ENCODE measurements at places on chromosomes 3 and 15. TPM values are rescaled to one million over a fixed set of nuclear protein-coding genes. Genes with fewer than 3 reads are reported as not detected.

RETNLB gene
- not detected for total RNA-seq

ALDH1A2 gene
- total RNA-seq, result 5.5 TPM

TEX55 gene
- total RNA-seq, result not detected

FAM3D gene
- total RNA-seq, result 1.9 TPM

WNT7A gene
- 0.13 TPM for total RNA-seq

MYL3 gene
- 3.6 TPM for total RNA-seq

FBXW12 gene
- total RNA-seq, result not detected

HTR3E gene
- not detected for total RNA-seq

C3orf70 gene
- total RNA-seq, result 35.5 TPM

ANKRD28 gene
- total RNA-seq, result 41.5 TPM

SOX14 gene
- not detected for total RNA-seq

CYP1A2 gene
- total RNA-seq, result not detected

CAV3 gene
- not detected for total RNA-seq

ADAMTS7 gene
- 9.7 TPM for total RNA-seq

GP9 gene
- not detected for total RNA-seq

LNP1 gene
- 3.9 TPM for total RNA-seq

GRCh38 chr15:48423896-48424475 lies 92.8 kb downstream of the DUT start:
- no peak for ATAC-seq

GRCh38 chr15:93459396-93459795 lies 370.4 kb upstream of the RGMA start:
- no peak for ATAC-seq

GRCh38 chr3:13195374-13195773 lies 122.1 kb upstream of the IQSEC1 start:
- no peak for ATAC-seq

GRCh38 chr3:89452066-89452465 lies 344.6 kb downstream of the EPHA3 start:
- no peak for ATAC-seq

DNA sequence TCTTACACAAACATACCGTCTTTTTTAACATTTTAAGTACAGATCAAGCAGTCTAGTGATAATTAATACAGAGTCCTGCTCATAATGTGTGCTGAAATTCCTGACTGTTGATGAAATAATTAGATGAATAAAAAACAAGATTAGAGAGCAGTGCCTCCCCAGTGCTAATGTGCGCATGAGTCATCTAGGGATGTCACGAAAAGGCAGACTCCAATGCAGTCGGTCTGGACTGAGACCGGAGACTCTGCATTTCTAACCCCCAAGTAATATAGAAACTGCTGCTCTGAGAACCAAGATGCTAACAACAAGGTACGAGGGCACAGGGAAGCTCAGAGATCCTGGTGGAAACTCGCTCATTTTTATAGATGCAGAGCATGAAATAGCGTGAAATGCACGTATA lies 61.4 kb downstream of the COL8A1 start:
- ATAC-seq, result no peak

GRCh38 chr3:114221165-114221880 lies 16.1 kb downstream of the ZNF80 start:
- no peak for ATAC-seq

DNA sequence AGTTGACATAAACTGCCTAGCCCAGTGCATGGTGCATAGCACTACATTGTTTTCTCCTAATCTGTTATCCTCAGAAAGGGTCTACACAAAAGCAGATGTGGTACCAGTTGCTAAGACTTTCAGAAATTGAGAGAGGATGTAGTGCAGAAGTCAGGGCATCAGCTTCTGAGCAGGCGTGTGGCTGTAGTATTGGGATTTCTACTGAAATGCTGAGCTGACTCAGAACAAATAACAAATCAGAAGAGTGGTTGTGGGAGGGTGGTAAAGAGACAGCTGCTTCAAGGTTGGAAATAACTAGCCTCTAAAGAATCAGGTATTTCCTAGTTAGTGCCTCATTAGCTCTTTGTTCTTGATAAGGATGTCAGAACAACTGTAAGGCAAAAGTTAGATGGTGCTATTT lies 161.3 kb downstream of the AKAP13 start:
- ATAC-seq, result no peak

GRCh38 chr3:48273594-48274211 lies 32.8 kb downstream of the ZNF589 start:
- ATAC-seq, result peak; percentile 35

DNA sequence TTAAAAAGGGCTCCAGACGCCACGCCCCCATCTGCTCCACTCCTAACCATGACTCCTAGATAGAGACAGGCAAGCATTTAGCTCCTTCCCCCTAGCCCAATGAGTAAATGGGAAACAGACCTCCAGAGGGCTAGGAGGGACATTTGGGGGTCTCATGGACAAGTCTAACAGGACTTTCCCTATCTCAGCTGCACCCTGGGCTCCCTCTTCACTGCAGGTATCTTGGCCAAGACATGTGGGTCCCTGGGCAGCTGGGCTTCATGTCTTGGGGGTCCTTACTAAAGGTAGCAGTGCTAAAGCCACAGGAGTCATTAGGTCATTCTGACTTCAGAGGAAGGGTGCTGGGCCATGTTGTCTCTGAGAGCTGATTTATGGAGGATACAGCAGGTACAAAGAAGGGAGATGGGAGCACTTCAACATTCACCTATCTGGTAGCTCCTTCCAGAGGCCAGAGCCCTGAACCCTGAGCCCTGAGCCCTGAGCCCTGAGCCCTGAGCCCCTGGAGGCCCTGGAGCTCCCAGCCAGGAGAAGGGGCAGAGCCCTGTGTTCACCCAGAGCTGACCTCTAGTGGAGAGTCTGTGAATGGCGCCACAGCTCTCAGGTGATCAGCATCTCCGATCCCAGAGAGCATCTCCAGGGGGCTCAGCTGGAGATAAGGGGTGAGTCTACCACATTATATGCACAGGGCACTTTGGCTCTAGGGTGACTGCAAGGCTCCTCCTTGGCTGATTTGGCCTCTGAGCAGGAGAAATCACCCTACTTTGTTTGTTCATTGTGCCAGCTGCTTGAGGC lies 40.1 kb upstream of the EPHB1 start:
- peak; percentile 39 for ATAC-seq

- no peak for ATAC-seq
Measured at GRCh38 chr3:114803042-114803695, 343.9 kb downstream of the ZBTB20 start.

DNA sequence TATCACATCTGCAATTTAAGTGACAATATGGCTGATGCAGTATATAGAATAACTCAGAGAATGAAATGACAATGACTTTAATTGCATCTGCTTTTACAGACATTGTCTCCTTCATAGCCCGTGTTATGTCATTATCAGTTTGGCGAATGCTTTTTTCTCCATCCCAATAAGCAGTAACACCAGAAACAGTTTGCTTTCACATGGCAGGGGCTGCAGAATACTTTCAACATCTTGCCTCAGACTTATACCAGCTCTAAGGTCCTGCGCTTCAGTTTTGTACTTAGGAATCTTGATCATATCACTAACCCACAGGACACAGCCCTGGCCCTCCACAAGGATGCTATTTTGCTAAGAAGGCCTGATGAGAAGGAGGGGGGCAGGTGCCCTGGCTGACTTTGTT lies 49.9 kb upstream of the SPESP1 start:
- no peak for ATAC-seq

DNA sequence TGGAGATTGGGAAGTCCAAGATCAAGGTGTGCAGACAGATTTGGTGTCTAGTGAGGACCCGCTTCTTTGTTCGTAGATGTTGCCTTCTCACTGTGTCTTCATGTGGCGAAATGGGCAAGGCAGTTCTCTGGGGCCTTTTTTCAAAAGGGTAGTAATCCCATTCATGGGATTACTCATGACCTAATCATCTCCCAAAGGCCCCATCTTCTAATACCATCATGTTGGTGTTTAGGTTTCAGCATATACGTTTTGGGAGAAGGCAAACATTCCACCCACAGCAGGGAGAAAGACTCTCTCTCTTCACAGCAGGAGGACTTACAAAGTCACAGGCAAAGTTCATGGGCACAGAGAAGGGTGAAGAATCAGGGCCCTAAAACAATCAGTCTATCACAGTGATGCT lies 252.1 kb downstream of the RPLP1 start:
- ATAC-seq, result no peak

- no peak for ATAC-seq
Measured at GRCh38 chr3:59106085-59106648, 56.3 kb upstream of the CFAP20DC start.

GRCh38 chr15:39747326-39747725 lies 35.3 kb downstream of the FSIP1 start:
- no peak for ATAC-seq

GRCh38 chr3:4582624-4583023 lies 89.5 kb downstream of the ITPR1 start:
- ATAC-seq, result no peak

- no peak for ATAC-seq
Measured at GRCh38 chr15:48814286-48814685, 3.4 kb upstream of the CEP152 start.

GRCh38 chr3:113253702-113254101 lies 42.3 kb downstream of the BOC start:
- ATAC-seq, result no peak

DNA sequence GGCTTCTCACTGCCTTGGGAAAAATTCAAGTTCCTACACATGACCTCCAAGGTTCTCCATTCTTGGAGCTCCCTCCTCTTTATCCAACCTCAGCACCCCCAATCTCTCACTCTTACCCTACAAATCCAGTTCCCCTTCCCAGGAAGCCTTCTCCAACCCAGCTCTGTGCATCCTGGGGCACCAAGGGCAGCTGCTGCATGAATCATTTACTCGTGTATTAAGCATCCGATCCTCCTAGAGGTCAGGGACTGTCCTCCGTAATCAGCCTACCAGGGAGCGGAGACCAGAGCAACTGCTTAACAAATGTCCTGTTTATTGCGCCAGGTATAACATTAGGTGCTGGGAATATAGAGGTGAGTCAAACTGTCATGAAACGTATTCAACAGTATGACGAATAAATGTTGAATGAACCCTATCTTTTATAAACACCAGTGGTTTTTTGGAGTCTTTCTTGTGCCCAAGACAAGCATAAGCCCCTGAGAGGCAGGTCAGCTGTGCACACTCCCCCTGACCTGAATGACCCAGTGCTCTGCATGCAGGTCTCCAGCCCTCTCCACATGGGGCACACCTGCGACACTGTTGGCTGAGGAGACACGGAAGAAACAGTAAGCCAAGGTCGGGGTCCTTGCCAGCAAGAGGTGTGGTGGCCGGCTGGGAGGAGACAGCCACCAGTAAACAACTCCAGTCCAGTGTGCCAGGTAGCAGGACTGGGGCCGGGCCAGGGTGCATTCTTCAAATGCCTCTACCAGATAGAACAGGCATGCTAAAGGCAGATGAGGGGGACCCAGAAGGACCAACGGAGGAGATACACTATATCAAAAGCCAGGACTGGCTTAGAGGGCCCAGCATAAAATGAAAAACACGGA lies 27.6 kb downstream of the ANP32A start:
- no peak for ATAC-seq

GRCh38 chr3:172536505-172536904 lies 13.3 kb upstream of the TNFSF10 start:
- ATAC-seq, result no peak

DNA sequence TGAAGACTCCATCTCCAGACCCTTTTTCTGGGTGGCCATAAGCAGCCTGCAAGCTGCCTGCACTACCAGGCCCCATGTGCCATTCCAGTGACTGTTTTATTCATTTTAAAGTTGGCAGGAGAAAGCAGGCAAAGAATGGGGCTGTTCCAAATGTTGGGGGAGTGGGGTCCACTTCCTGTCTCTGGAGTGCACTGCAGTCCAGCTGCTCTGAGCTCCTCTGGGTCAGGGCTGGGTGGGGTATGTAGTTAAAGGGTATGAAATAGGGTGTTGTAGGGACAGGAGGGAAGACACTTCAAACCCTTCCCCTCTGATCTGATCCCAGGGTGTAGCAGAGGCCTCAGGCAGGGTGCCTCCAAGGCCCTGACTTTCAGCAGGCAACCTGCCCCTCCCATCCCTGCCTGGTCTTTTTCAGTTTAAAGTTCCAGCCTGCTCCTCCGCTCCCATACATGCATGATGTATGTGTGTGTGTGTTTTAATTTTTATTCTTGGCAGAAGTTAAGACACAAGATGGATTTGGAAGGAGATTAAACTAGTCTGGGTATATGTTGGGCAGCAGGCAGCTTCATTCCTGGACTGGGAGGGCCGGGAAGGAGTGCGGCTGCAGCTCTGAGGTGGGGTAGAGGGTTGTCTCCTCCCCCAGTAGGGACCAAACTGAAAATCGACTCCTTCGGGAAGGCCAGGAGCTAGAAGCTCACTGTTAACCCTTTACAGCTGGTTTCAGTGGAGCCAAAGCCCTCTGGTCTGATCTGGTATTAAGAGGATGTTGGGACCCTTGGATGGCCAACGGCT lies 17.3 kb downstream of the BOC start:
- no peak for ATAC-seq

- ATAC-seq, result peak; percentile 77
Measured at GRCh38 chr15:84702961-84703482, 12.9 kb downstream of the SEC11A start.

DNA sequence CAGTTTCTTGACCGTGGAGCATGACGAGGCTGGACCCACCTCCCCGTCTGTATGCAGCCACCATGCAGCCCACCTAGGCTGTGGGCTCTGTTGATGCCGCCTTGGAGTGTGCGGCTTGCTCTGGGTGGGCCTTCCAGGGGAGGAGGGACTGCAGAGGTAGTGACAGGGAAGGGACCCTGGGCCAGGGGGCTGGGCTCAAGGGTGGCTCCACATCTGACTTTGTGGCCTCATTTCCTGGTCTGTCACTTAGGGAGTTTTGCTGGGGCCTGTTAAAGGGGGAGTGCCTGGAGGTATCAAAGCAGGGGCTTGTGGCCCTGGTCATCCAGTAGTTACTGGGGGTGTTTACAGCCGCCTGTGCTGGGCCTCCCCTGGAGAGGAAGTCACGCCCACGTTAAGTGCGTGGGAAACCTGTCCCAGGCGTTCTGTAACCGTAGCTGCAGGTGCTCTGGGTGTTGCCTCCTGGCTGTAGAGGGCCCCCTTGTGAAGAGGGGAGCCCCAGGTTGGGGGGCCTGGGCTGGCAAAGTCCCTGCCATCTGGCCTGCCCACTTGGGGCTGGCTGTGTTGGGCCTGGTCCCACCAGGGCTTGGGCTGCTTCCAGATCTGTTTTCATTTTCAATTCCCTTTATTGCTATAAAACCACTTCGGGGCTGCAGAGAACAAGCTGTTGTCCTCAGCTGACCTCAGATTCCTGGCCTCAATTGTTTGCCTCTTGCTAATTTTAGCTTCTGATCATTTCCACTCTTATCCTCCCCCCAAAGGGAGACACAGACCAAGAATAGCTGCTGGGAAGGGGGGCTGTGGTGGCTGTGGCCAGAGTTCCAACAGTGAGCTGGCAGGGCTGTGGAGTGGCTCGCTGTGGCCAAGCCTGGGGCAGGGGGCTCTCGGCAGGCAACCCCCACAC lies 26.5 kb downstream of the KLF13 start:
- ATAC-seq, result peak; percentile 81

GRCh38 chr3:16143861-16144447 lies 30.5 kb upstream of the GALNT15 start:
- no peak for ATAC-seq

DNA sequence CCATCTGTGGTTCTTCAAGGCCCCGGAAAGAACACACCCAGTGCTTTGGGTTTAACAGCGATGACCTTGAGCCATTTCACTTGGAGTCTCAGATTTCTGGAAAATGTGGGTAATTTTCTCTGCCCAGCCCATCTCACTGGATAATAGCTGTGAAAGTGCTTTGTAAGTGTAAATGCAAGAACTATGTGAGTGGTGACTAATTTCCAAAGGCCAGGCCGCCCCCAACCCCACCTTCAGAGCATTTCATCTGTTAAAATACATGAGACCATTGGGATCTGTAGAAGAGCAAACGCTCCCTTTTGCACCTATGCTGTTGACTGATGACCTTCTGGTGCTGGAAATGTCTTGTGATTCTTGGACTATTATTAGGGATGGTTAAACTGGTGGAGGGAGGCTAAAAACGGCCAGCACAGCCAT lies 196.8 kb upstream of the LPP start:
- no peak for ATAC-seq

GRCh38 chr3:186216900-186217819 lies 108.3 kb upstream of the ETV5 start:
- no peak for ATAC-seq

Measured in gastroesophageal sphincter (tissue), 4 donors.